Cardiac fibroblast (primary cell): ENCODE measurements at places on chromosomes 11 and 22.

GRCh38 chr11:78261367-78261766 is 72.6 kb downstream of the USP35 start:
- no peak for DNase-seq

DNA sequence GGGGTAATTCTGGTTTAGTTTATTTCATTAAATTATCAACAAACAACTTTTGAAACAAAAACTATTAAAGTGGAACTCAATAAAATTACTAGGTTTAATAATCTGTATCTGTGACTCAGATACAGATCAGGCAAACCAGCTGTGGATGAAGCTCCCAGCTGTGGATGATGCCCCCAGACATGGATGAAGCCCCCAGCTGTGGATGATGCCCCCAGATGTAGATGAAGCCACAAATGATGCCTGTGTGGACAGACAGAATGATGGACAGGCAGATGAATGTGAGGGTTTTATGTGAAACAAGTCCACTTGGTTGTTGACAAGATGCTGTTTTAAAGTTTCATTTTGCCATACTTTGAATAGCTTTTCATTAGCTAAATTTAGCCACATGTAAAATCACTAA is 5.8 kb upstream of the ZNF74 start:
- no peak for DNase-seq

- DNase-seq: no peak
Measured at GRCh38 chr11:134554106-134554505, 142.1 kb upstream of the B3GAT1 start.

GRCh38 chr11:68532727-68533369 is 72.3 kb downstream of the PPP6R3 start:
- DNase-seq: no peak

DNA sequence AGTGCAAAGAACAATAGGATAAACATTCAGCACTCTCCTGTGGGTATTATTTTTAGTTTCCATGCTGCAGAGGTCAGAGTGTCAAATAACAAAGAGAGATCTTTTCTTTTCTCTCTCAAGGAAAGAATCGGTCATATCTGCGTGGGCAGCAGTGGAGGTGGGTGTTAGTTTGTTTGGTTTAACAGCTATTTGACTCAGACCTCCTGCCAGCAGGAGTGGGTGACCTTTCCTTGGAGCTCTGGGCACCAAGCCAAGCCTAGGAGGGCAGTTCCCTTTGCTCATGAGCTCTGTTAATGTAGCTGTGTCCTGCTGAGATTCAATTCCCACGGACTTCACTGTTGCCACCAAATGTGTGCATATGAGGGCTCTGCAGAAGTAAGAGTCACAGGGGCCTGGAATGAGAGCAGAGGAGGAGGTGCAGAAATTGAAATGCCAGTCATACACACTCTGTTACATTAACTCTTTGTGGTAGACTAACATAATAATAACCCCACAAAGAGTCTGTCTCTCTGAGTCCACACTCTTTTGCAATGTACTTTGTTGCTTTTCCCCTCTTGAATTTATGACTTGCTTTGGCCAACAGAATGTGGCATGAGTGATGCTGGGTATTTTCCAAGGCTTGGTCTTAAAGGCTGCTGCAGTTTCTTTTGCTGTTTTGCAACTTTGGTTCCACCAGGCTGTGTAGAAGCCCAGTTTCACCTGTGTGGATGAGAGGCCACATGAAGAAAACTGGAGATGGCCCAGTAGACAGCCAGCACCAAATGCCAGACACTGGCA is 76.0 kb upstream of the GRK3 start:
- peak; percentile 72 for DNase-seq

- no peak for DNase-seq
Measured at GRCh38 chr22:30865656-30866055, 102.9 kb downstream of the MORC2 start.

- no peak for DNase-seq
Measured at GRCh38 chr11:1694846-1695547, 2.0 kb upstream of the KRTAP5-6 start.

DNA sequence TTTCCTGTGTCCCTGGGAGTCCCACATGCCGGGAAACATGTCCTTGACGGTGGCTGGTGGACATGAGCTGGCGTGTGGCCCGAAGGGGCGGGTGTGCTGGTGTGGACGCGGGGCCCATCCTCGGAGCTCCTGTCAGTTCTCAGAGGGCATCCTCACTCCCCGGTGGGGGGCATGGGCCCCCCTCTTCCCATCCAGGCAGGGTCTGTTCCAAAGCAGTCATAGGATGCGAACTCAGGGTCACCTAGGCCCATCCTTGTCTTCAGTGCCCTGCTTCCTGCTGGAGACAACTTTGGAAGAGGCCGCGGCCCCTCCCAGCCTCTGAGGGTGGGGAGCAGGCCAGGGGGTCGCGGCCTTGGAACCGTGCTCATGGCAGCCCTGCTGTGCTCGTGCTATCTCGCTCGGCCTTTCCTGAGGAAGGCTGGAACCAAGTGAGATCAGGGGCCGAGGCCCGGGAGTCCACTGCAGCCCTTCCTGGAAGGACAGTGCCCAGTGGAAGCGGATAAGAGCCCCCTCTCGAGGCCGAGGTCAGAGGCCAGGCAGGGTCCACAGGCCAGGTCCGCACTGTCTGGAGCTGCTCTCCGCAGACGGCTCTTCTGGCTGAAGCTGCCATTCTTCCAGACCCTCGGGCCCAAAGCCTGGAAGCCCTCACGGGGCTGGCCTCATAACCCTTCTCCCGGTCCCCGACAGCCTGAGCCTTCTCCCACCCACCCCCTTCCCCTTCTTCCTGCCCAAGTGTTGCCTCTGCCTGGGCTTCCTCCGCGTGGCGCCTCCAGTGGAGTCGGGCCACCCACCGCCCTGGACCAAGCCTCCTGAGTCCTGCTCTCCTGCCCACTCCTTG is 8.7 kb downstream of the GRK2 start:
- DNase-seq: no peak

- DNase-seq: no peak
Measured at GRCh38 chr22:47389201-47389600, 626.8 kb downstream of the TBC1D22A start.

DNA sequence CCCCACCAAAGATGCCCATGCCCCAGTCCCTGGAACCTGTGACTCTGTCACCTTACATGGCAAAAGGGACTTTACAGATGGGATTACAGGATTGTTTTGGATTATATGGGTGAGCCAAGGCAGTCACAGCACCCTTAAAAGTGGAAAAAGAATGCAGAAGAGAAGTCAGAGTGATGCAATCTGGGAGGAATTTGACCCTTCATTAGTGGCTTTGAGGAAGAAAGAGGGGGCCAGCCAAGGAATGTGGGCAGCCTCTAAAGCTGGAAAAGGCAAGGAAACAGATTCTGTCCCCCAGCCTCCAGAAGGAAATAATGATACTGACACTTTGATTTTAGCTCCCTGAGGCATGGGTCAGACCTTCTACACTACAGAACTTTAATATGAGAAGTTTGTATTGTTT is 257.3 kb upstream of the ISX start:
- no peak for DNase-seq

DNA sequence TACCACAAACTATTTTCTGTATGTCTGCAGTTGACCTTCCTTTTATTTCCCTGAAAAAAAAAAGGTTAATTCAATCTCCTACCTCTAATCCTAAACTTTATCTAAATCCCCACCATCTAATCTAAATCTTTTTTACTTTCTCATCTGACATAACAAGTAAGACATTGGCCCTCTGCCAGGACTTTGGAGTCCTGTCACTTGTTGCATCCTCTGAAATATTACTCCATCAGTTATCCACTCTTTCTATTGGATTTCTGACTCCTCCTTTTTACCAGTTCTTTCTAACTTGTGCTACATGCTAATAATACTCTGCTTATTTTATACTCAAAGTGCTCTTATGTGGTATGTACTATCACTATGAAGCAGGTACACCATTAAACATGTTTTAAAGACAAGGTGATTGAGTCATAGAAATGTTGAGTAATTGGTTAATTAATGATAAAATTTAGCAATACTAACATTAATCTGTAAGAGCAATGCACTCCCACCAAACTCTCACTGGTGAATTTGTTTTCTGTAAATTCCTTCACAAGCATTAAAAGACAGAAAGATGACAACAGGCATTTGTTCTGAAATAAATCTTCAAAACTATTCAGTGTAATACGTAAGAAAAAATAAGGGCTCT is 914.2 kb upstream of the RAG2 start:
- DNase-seq: peak; percentile 10

DNA sequence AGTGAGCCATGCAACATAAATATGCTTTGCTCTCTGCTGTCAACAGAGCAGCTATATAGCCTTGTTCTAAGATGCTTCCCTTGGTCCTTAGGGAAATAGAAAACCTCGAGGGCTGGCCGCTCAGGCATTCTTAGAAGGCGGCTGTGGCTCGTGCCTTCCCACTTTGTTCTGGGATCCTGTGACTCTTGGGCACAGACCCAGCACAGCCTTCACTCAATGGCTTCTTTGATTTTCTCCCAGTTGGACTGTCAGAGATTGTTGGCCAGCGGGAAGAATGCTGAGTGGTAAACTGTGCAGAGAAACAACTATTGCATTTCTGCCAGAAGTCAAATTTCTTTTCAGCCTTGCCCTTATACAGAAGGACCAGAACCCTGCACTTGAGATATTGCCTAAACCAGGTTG is 9.5 kb upstream of the MICAL2 start:
- DNase-seq: peak; percentile 22

DNA sequence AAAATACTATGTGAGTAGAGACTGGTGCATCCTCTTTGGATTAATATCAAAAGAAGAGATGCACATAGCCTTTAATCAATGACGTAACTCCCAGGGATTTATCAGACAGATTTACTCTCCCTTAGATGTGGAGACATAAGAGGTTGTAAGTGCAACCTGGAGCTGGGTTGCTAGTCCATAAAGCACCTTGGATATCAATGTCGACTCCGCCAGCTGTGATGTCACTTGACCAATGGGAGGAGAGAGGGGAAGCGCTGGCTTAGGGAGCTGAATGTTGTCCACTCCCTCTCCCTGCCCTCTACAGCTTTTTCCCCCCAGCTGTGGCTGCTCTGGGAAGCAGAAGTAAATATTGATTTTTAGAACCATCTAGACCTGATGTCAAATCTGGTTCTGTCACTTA is 28.9 kb upstream of the TMEM86A start:
- DNase-seq: no peak

DNA sequence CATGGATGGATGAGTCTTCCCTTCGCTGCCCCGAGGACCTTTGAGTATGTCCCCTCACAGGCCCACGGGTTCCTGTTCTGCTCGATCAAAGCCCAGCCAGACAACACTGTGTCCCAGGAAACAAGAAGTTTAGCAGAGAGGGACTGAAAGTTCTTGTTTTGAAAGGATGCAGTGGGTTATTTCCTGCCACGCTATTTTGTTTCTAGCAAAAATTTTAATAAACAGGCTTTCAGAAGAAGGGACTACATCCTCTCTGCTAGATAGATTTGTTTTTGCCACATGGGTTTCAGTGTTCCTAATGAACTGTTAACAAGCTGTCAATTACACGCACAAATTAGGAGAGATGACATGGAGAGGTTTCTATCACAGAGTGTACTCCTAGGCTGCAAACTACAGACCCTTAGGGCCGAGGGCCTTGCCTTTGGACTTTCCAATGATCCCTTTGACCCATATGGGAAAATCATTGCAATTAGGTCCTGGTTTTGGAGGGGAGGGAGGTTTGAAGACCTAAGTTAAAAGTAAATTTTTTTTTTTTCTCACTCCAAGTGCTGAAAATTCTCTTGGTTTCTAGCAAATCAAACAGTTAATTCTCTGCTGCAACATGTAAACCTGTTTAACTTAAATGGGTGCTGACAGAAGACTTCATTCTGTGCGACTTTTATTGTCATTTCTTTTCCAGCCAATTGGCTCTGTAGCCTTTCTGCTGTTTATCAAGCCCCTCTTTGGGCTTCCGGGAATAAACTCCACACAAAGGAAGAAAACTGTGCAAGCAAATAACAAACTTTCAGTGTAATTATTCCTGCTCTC is 81.4 kb downstream of the RCN1 start:
- DNase-seq: no peak

DNA sequence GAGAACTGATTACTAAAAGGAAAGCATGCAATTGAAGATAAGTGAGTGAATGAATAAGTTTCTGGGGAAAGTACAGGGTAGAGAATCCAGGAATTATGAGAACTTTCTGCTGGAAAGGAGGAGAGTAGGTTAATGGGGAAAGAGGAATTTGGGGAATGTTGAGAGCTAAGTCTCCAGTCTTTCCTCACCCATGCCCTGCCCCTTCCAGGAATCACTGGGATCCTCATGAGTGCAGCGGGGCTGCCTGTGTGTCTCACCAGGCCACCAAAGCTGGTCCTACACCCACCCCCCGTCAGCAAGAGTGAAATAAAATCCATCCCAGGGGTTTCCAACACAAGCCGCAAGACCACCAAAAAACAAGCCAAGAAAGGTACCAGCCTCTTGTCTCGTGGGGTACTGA is 17.0 kb downstream of the DTX4 start:
- no peak for DNase-seq

DNA sequence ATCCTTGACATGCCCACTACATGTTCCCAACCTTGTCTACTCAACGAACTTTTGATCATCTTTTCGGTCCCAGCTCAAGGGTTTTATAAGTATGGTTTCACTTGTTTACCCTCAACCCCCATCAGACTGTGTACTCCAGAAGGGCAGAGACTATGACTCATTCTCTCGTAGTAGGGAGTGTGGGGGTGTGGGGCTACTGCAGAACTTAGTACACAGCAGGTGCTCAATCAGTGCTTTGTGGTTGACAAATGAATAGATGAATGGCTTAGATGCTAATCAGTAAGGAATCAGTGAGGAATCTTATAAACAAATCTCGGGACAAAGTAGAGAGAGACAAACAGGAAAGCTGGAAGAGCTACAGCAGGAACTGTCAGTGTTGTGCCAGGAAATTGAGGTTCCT is 151.7 kb upstream of the PLET1 start:
- DNase-seq: no peak

DNA sequence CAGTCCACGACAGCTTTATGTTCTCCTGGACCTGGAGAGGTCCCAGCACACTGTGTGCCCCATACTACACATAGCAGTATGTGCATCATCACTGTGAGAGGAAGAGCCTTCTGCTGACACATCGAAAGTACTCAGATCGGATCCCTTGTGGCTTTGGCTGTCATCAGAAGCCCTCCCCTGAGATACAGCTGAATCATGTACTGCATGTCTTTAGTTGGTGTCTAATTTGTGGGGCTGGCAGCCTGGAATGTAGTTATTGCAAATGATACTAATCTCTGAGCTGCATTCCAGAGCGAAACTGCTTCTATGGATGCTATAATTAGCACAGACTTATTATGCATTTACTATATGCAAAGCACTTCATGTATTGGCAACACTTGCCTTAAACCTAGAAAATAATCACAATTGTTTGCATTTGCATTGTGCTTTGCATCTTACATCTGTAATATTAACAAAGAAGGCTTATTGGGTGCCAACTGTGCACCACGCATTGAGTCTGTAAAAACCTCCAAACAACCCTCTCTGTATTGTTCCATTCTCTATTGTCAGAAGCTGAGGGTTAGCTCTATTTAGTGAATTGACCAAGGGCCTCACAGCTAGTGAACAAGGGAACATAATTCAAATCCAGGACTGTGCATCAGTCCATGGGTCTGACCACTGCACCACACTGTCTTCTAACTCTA is 89.2 kb upstream of the CRTAM start:
- DNase-seq: peak; percentile 87

DNA sequence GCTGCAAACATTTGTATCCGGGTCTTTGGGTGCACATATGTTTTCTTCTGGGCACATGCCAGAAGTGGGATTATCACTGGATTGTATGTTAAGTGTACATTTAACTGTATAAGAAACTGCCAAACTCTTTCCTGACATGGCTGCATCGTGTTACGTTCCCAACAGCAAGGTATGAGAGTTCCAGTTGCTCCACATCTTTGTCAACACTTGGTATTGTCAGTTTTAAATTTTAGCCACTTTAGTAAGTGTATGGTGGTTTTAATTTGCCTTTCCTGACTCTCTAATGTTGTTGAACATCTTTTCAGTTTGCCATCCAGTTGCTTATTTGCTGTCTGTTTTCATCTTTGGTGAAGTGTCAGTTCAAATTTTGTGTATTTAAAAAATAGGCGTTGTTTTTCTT is 22.5 kb upstream of the SMIM38 start:
- no peak for DNase-seq
